ENCODE measurements at places on chromosomes 3 and 15.
A peak's percentile ranks its signal among the peaks of the same experiment; 100 is the strongest.

DNA sequence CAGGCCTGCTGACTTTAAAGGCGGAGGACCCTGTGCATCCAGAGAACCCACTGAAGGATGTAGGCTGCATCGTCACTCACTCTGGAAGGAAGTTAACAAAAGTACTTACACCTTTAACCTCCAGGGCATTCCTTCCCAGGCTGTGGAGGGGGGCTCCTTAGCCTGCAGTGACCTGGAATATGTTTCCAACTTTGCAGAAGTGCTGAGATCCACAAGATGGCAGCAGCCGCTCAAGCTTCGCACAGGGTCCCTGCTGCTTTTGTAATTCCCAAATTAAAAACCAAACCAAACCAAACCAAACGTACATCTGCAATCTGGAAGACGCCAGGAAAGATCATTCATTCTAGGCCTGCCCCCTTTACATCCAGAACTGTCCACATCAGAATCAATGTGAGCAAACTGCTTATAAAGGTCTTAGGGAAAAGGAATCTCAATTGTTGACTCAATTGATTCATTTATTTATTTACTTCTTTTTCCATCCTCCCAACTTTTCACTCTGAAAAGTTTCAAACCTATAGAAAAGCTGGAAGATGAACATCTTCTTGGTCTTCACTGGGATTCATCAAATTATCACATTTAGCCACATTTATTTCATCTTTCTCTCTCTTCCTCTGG lies 70.5 kb upstream of the KLHL25 start:
- no peak for DNase-seq

DNA sequence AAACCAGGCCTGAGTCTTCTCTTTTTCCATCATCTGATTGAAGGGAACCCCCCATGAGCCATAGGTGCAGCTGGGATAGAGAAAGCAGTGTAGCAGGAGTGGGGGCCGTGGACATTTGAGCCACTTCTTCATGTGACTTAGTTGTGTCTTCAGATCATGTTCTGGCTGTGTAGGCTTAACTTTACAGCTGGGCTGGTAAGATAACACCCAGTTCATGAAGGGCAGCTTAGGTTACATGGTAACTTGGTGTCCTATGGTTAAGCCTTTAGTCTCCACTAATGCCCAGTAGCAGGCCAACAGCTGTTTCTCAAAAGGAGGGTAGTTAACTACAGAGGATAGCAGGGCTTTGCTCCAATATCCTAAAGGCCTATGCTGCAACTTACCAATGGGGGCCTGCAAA lies 11.4 kb upstream of the SNRPN start:
- DNase-seq = no peak

- DNase-seq = no peak
These were observed 568.3 kb upstream of the ZNF717 start for GRCh38 chr3:76353683-76354082.

DNA sequence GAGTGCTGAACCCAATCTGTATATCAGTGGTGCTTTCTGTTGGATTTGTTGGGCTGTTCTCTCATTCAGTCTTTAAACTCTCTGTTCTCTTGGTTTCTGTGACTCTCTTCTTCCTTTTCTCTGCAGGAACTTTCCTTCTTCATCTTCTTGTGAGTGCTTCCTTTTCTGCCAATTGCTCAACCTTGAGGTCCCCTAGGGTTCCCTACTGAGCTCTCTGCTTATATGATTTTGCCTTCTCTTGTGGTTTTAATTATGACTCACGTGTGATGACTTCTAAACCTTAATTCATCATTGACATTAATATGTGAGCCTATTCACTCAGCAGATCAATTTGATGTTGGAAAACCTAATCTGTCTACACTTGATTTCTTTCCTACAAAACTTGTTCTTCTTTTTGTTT lies 39.4 kb downstream of the MOBP start:
- DNase-seq = no peak

DNA sequence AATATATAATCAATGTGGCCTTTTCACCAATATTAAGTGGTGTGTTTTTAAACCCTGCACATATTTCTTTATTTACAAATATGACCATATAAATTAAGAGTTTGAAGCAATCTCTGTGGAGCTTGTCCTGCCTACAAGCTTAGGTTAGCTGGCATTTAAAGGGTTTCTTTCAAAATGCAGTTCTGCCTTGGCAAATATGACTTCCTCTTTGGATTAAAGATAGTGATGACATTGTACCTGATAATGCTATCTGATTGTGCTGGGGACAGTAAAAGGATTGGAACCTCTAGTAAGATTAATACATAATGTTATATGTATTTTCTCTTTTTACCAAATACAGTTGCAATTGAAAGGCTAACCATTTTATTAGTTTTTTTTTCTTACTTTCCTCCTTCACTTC lies 249.1 kb downstream of the OTOL1 start:
- no peak for DNase-seq

DNA sequence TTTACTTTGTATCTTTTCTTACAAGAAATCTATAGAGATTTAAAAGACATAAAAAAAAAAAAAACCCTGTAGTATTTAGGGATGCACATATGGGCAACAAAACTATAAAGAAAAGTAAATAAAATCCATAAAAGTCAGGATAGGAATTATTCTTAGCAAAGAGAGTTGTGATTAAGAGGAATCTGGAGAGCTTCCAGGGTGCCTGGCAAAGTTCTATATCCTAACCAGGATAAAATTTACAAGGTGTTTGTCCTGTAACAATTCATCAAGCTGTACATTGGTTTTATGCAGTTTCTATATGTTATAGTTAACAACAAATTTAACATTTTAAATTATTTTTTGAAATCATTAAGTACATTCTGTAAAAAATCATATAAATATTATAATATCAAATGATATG lies 7.9 kb downstream of the SECISBP2L start:
- no peak for DNase-seq

DNA sequence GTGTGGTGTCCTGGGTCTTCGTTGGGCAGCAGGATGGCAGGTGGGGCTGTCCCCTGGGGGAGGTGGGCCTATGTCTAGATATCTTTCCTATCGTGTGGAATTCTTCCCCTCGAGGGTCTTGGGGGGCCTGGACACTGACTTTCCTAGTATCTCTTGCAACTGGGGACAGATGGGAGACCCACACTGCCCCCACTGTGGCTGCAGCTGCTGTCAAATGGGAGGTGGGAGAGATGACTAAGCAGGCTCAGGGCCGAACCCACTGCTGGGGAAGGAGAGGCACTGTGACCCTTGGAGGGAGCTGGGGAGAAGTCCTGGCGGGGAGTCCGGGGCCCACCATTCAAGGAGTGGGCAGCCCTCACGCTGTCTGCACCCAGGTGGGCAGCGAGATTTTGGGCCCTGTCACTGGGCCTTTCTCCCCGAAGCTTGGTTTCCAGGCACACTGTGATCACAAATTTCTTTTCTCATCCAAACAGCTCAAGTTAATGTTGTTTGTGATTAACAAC lies 2.9 kb upstream of the FBLN2 start:
- no peak for DNase-seq

DNA sequence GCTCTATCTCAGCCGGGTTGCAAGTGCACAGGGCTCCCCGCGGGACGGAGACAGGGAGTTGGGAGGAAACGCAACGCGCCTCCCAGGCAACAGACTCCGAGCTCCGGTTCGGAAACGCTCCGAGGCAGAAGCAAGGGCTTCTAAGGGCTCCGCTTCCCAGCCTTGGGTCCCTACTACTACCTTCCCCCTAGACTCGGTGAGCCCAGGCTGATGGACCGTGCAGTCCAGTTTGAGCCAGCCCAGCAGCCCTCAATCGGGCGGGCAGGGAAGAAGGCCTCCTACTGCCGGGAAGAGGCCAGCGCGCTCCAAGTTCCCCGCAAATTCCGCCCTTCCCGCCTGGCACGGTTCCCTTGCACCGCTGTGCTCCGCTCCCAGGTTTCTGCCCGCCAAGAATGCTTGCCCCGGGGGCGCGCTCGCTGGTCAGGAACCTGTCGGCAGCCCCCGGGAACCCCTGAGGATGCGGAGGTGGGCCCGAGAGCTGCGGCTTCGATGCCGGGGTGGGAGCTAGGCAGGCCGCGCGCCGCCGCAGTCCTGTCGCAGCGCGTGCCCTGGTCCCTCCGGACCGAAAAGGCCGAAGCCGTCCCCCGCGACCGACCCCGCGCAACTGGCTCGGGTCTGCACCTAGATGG lies 728 bp downstream of the TRANK1 start:
- peak; percentile 4 for DNase-seq

- DNase-seq = no peak
These were observed 10.0 kb downstream of the UBR1 start for GRCh38 chr15:43095708-43096347.

- no peak for DNase-seq
These were observed 20.3 kb upstream of the FAM3D start for GRCh38 chr3:58686847-58687246.

GRCh38 chr15:51335538-51336410 lies 2.6 kb downstream of the CYP19A1 start:
- no peak for DNase-seq

- DNase-seq = no peak
These were observed 3.0 kb downstream of the HEG1 start for GRCh38 chr3:125052624-125053303.

- no peak for DNase-seq
These were observed 26.4 kb upstream of the HGD start for GRCh38 chr3:120708408-120708807.

- no peak for DNase-seq
These were observed 15.6 kb downstream of the SMAD3 start for GRCh38 chr15:67080900-67081431.

GRCh38 chr3:65587650-65588439 lies 450.9 kb downstream of the MAGI1 start:
- no peak for DNase-seq

- no peak for DNase-seq
These were observed 26.9 kb upstream of the LCTL start for GRCh38 chr15:66592505-66593218.

- DNase-seq = no peak
These were observed 18.7 kb upstream of the PTPN9 start for GRCh38 chr15:75597667-75598341.

- peak; percentile 41 for DNase-seq
These were observed at the start of gene GPR160 for GRCh38 chr3:170037463-170038433. TSS of gene GPR160 (plus strand) at chr3:170037995. CDS start at chr3:170083973, 45,978 bp downstream.

GRCh38 chr3:38190481-38190881 lies 25.1 kb downstream of the OXSR1 start:
- DNase-seq = no peak

- DNase-seq = no peak
These were observed 460.3 kb upstream of the WNT5A start for GRCh38 chr3:55947406-55947805.

DNA sequence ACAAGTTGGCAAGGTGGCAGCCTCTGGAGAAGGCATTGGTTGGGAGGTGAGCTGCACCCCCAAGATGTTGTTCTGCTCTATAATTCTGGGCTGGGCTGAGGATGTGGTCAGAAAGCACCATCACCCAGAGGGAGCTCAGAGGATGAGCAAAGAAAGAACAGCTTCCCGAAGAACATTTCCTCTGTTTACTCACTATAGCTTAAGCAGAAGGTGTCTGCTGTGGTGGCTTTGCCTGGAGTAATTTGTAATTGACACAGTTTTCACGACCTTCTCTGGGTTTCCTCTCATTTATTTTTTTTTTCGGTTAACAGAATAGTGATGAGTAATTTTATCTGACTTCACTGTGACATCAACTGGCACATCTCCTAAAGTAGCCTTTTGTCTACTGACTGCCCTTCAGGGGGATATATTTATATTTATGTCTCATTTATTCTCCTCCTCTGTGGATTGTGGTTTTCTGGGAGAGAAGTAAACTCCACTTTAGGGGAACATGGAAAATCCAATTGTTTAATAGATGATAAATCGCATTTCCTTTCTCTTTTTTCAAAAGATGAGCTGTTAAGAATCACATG lies 49.5 kb upstream of the ABHD17C start:
- no peak for DNase-seq

- DNase-seq = no peak
These were observed 465.0 kb downstream of the PLOD2 start for GRCh38 chr3:145696011-145696410.

DNA sequence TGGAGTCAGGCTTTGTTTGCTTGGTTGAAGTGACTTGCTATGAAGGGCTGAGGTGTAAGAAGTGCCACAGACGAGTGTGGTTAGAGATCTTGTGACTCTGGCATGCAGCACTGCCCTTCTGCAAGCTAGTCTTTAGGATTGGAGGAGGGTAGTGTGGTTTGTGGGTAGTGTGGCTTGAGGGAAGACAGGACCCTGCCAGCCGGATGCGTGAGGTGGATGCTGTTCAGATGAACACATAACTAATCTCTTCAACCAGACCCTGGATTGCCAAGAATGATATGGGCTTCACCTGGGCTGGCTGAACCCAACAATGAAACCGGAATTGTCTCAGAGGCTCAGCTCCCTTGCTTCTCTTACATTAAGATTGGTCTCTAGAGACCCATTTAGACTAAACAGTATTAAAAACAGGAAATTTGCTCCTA lies 32.7 kb downstream of the STARD9 start:
- DNase-seq = peak; percentile 5

DNA sequence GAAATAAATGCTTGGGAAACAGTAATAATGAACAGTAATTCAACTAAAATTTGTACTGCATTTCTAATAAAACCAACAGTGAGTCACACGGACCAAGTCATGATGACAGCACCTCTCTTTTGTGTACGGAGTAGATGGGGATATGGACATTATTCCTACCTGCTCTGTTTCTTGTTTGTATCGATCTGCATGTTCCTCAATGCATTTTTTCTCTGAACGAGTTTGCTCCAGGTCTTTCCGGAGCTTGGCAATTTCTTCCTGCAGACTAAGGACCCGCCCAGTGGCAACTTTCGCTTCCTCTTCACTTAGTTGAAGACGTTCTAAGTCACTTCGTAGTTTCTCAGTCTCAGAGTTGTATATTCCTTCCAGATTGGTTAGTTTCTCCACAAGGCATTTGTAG lies 74.4 kb upstream of the MYO5C start:
- no peak for DNase-seq

GRCh38 chr3:52136513-52136912 lies 17.7 kb downstream of the POC1A start:
- DNase-seq = no peak

DNA sequence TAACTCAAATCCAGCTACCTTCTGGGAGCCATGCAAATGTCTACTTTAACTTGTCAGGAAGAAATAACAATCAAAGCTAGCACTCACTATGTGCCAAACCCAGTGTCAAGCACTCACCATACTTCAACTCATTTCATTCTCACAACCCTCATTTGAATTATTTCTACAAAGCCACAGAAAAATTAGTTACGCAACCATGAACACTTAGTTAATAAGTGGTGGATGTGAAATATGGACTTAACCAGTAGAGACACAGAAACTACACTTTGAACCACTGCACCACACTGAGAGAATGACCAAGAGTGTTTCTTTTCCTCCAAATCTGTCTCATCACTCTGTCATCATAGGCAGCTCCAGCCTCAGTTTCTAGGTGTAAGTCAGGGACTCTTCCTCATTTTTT lies 91.0 kb upstream of the MBNL1 start:
- no peak for DNase-seq

- no peak for DNase-seq
These were observed 29.8 kb downstream of the RARB start for GRCh38 chr3:25457671-25458419.

GRCh38 chr3:177807150-177807875 lies 610.0 kb upstream of the TBL1XR1 start:
- DNase-seq = no peak
